ENCODE measurements at places on chromosomes 13 and 19.

DNA sequence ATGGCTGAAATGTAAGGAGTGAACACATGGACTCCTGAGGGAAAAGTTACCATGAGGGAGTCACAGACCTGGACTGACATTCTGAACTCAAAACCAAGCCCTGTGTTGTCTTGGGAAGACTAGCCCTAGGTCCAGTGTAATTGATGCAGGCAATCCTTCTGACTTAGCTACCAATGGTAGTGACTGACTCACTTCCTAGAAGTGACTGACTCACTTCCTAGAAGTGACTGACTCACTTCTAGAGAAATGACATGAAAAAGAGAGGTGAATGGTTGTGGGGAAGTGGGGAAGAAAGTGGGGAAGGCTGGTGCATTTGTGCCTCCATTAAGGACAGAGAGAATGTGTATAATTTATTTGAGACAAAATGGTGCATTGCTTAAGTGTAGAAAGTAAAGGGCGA, 49.9 kb downstream of the EDNRB start:
- DNase-seq, result no peak

- no peak for DNase-seq
These were observed 181.5 kb downstream of the FOXO1 start for GRCh38 chr13:40484974-40485373.

DNA sequence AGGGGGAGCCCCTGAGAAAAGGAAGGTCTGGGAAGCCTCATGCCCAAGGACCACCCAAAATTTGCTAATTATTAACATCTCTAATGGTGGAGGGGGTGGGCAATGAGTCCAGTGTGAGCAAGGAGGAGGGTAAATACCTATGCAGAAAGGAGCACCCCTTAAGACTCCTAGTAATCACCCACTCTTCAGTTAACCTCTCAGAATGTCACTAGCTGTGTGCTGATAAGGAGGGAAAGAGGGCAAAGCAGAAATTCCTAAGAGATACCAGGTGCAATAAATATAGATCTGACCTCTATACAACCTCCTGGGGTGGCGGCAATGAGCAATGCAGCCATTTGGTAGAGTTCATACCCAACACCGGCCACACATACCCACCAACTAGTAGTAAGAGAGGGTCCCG, 12.7 kb upstream of the DPY19L3 start:
- DNase-seq, result no peak

DNA sequence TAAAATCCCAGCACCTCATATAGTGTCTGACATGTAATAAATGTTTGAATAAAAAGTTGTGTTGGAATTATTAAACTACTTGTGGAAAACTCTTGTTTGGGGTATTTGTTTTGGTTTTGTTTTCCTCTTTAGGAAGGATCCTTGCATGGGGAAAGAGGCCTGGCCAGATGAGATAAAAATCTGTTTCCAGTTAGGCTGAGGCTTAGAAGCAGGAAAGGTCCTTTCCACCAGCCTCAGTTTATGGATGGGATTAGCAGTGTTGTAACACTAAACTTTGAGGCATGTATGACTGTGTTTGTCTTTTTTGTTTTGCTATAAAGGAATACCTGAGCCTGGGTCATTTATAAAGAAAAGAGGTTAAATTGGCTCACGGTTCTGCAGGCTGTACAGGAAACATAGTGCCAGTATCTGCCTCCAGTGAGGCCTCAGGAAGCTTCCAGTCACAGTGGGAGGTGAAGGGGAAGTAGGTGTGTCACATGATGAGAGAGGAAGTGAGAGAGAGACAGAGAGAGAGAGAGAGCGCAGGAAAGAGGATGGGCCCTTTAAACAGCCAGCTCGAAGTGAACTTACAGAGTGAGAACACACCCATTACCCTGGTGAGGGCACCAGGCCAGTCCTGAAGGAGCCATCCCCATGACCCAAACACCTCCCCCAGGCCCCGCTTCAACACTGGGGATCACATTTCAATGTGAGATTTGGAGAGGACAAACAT, 21.6 kb downstream of the SPATA13 start:
- no peak for DNase-seq

DNA sequence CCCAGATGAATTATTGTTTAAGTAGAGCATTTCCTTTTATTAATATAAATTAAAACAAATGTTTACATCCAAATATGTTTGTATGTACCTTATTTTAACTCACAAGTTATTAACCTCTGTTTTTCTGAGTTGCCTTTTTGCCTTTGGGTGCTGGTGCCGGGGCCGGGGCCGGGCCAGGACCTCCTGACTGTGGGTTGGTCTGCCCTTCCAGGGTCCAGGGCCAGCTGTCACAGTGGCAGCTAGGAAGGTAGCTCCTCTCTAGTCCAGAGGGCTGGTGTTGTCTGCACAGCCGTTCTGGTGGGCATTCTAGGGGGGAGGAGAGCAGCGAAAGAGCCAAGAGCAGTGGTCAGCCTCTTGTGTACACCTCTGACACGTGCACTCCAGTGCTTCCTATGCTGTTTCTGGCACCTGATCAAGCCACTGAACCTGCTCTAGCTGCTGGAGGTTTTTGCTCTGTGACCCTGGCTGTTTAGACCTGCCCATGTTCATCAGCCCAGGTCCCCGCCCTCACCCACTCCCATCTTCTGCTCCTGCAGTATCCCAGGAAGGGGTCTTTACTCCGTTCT, 2.0 kb upstream of the UBA2 start:
- DNase-seq, result no peak

- no peak for DNase-seq
These were observed 1394.8 kb upstream of the SLC10A2 start for GRCh38 chr13:104461049-104461448.

DNA sequence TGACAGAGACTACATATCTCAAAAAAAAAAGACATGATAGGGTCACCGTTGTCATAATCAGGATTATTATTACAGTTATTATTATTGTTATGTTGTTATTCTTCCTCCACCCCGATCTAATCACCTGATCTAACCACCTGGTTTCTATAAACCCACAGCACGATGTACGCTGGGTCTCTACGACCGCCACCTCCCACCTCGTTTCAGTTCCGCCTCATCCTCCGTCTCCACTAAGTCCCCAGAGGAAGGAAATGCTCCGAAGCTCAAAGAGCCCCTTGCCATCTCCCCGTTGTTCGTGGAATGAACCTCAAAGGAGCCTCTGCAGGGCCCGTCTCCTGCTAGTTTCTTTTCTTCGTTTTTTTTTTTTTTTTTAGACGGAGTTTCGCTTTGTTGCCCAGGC, 15.9 kb upstream of the MEIS3 start:
- DNase-seq, result no peak

- DNase-seq, result peak; percentile 61
These were observed 43.2 kb downstream of the ZNF331 start for GRCh38 chr19:53580871-53581835.

GRCh38 chr13:35789335-35790165, 313.1 kb upstream of the MAB21L1 start:
- DNase-seq, result no peak

DNA sequence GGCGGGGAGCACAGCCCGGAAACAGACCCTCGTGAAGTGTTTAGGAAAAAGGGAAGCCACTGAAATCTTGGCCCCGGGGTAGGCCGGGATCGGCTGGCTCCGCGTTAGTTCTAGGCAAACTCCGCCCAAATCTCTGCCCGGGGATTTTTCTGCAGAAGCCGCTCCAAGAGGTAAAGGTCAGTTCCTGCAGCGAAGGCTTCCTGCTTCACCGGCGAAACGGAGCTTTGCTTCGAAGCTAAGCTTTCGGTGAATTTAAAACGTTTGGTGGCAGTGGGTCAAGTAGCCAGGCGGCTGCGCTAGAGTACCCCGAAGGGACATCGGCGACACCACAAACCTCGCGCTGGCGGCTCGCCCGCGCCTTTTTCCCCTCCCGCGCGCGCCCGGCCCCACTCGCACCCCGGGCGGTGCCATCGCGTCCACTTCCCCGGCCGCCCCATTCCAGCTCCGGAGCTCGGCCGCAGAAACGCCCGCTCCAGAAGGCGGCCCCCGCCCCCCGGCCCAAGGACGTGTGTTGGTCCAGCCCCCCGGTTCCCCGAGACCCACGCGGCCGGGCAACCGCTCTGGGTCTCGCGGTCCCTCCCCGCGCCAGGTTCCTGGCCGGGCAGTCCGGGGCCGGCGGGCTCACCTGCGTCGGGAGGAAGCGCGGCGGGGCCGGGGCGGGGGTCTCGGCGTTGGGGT, 441 bp downstream of the GJB2 start:
- no peak for DNase-seq

- DNase-seq, result no peak
These were observed 11.6 kb downstream of the PARP4 start for GRCh38 chr13:24500977-24501376.

- DNase-seq, result no peak
These were observed 1.5 kb downstream of the GSX1 start for GRCh38 chr13:27793507-27794367.

GRCh38 chr19:17069193-17069592, 6.1 kb downstream of the HAUS8 start:
- DNase-seq, result no peak

- DNase-seq, result no peak
These were observed 789.8 kb downstream of the SLITRK6 start for GRCh38 chr13:85009447-85009846.

DNA sequence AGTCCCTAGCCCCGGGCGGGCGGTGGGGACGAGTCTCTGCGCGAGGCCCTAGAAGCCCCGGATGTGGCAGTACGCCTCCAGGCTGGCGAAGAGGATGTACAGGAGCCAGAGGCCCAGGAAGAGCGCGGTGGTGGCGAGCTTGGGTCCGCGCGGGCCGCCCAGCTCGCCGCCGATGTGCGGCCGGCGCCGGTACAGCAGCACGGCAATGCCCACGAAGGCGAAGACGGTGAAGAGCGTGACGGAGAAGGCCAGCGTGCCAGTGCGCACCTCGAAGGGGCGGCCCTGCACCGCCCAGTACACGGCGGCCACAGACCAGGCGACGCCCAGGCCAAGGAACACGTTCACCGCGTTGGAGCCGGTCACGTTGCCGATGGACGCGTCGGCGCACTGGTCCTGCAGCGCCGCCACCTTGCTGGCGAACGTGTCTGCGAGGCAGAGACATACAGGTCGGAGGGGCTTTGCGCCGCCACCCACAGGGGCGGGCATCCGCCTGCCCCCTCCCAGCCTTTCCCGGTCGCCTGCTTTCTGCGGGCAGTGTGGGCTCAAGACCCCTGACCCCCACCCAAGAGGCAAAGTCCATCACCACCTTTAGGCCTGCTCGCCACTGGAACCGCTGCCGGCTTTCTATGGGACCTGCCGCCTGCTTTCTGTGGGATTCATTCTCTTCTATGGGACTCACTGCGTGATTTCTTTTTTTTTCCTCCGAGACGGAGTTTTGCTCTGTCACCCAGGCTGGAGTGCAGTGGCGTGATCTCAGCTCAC, 10.9 kb upstream of the MEIS3 start:
- no peak for DNase-seq

- DNase-seq, result no peak
These were observed 63.1 kb upstream of the RNF113B start for GRCh38 chr13:98240135-98240534.

GRCh38 chr19:7932276-7932929, 6.5 kb upstream of the CTXN1 start:
- no peak for DNase-seq

- DNase-seq, result no peak
These were observed 47.5 kb downstream of the SPATA13 start for GRCh38 chr13:24207841-24208667.

DNA sequence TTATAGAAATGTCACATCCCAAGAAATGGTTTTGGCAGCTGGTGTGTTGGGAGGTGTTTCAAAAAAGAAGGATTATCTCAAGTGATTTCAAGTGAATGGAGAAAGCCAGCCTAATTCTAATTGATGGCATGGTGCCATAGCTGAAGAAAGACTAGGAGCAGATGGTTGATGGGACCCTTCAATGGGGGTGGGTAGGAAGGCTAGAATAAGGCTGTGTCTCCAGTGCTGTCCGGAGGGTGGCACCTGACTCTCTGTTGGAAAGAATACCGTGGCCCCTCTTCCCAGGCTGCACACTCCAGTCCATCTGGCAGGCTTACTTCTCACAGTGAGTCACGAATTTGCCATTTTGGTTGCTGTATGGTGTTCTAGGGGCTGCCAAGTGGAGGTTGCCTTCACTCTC, 51.0 kb upstream of the GPR12 start:
- no peak for DNase-seq

GRCh38 chr13:102582256-102582655, 14.5 kb upstream of the TPP2 start:
- DNase-seq, result no peak

DNA sequence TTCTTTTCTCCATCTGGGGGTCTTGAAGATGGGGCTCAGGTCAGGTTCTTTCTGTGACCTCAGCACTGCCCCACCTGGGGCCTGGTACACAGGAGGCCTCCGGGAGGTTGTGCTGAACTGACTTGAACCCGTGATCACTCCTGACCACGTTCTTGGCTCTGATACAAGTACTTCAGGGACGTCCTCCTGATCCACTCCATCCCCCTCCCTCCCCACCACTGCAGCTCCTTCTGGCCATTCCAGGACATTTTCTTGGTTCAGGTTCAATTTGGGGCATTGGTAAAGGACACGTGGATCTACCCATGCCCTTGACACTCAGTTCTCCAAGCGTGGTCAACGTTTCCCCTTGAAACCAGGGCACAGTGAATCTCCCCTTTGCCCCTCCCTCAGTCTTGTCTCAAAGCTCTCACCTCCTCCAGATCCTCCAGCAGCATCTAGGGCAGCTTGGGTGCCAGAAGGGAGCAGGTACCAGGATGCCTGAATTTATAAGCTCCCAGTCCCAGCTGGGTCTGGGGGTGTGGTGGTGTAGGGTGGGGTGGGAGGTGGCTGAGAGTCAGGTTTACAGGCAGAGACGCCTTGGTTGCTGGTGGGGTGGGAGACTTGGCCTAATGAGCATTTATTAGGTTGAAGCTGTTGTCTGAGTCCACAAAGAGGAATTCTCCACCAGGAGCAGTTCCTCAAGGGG, at the start of gene KLK15:
KLK15 (minus strand) TSS at position 458 of the 685 bp plus-strand sequence. CDS start 2,082 bp downstream, outside the sequence.
- no peak for DNase-seq

All from cardiac septum (tissue), 1 donor.